ENCODE measurements at places on chromosomes 16 and 17. TPM values are rescaled to one million over a fixed set of nuclear protein-coding genes. Genes with fewer than 3 reads are reported as not detected.

Gene MVD
- 16.3 TPM for total RNA-seq

Gene UNC45B
- total RNA-seq = not detected

Gene GUCY2D
- not detected for total RNA-seq

Gene KRT27
- not detected for total RNA-seq

Gene ZNF750
- not detected for total RNA-seq

Gene RAMP2
- 51.3 TPM for total RNA-seq

Measured in omental fat pad (tissue), 4 donors.